T-helper 17 cell (primary cell): ENCODE measurements at places on chromosomes 5 and 9.
A peak's percentile ranks its signal among the peaks of the same experiment; 100 is the strongest.

DNA sequence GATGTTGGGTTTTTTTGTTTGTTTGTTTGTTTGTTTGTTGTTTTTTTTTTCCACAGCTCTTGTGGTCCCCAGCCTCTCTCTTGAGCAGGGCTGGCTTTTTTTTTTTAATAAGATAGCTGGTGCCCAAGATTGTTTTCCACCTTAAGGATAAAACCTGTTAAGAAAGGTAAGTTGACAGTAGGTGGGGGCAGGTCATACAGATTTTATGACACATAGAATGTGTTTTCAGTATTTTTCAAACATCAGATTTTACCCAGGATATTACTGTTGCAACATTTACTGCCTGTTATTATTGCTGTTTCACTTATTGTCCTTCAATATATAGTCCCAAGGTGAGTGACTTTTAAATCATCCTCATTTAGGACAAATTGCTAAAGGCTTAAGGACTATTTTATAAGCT, 3.9 kb upstream of the IL7R start:
- no peaks in the 10 kb centered on the region for H3K27me3 ChIP-seq
- peaks cover 7% of the 10 kb centered on the region for H3K36me3 ChIP-seq
- peak overlapping the region; percentile 98 for H3K4me3 ChIP-seq
- peak overlapping the region; percentile 99 for H3K27ac ChIP-seq

DNA sequence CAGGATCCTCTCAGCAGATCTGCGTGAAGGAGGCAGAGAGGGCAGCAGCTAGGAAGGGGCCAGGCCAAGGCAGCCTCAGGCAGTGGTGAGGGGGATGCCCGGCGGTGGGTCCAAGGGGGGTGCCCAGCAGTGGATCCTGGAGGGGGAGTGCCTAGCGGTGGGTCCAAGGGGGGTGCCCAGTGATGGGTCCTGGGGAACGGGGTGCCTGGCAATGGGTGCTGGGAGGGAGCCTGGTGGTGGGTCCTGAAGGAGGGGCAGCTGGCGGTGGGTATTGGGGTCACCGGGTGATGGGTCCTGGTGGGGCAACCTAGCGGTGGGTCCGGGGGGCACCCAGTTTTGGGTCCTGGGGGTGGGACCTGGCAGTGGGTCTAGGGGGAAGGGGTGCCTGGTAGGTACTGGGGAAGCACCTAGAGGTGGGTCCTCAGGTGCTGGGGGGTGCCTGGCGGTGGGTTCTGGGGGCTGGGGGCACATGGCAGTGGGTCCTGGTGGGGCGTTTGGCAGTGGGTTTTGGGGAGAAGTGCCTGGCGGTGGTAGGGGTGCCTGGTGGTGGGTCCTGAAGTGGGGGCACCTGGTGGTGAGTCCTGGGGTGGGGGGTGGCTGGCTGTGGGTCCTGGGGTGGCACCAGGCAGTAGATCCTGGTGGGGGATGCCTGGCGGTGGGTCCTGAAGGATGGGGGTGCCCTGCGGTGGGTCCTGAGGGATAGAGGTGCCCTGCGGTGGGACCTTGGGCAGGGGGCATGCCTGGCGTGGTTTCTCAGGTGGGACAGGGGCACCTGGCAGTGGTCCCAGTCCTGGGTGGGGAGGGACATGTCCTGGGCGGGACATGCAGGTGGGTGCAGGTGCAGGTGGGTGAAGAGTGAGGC, 1.9 kb downstream of the LRRC14B start:
- peaks cover 5% of the 10 kb centered on the region for H3K27me3 ChIP-seq
- no peak overlapping the region for H3K4me3 ChIP-seq
- no peaks in the 10 kb centered on the region for H3K36me3 ChIP-seq
- DNase-seq = no peak
- H3K4me1 ChIP-seq = peaks cover 9% of the 10 kb centered on the region
- H3K27ac ChIP-seq = no peak overlapping the region

DNA sequence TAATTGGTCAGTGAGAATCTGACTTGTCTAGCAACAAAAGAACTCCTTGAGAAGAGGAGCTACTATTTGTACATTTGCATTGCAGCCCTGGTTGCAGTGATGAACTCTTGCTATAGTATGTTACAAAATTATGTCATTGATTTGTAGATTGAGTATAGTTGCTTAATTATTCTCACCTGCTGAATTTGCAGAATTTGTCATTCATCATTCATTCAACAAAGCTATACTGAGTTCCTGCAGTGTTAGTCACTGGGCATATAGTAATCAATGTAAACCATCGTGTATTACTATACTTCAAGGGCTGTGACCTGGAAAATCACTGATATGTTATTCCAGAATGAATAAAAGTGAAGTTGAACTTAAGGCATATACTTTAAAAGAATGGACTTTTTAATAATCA, 50.1 kb downstream of the SLC1A3 start:
- no peaks in the 10 kb centered on the region for H3K36me3 ChIP-seq
- no peak overlapping the region for H3K27ac ChIP-seq
- no peak overlapping the region for H3K4me3 ChIP-seq
- H3K27me3 ChIP-seq = peaks cover 62% of the 10 kb centered on the region
- H3K4me1 ChIP-seq = peaks cover 2% of the 10 kb centered on the region

DNA sequence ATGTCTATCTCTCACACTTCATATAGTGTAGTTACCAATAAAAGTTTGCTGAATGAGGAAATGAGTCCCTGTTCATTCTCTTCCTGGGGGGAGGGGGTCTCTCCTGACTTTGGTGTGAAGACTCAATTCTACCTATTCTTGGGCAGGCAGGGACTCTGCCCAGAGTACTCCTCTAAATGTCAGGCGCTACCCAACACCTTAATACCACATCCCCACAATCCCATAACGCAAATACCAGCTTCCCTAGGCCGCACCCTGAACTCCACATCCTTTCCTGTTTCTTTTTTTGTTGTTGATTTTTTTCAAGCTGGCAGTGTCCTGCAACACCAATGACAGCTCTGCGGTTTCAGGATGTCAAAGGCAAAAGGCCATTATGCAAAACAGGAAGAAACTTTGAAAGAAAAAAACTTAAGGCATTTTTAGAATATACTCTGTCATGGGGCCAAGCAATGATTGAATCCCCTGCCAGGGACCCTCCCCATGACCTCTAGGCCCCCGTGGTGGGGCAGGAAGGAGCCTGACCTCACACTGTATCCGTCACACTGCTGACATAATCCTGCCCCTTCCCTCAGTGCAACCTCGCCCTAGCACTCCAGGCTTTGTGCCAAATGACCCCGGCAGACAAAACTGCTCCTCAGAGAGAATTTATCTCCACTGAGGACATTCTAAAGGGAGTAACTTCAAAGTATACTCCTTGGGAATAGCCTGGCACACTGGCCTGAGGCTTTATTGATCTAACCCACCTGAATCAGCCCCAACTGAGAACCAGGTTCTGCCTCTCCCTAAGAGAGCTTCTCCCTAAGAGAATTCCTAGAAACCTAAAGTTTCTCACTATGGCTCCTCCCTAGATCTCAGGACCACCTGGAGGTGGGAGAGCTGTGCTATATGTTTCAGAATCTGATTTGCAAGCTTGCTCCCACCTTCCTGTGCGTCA, 8.0 kb downstream of the B4GALT1 start:
- peak overlapping the region; percentile 99 for H3K27ac ChIP-seq
- no peaks in the 10 kb centered on the region for H3K36me3 ChIP-seq
- H3K4me1 ChIP-seq = peaks cover 75% of the 10 kb centered on the region
- no peaks in the 10 kb centered on the region for H3K27me3 ChIP-seq
- H3K4me3 ChIP-seq = peak overlapping the region; percentile 98
- no peak for DNase-seq

DNA sequence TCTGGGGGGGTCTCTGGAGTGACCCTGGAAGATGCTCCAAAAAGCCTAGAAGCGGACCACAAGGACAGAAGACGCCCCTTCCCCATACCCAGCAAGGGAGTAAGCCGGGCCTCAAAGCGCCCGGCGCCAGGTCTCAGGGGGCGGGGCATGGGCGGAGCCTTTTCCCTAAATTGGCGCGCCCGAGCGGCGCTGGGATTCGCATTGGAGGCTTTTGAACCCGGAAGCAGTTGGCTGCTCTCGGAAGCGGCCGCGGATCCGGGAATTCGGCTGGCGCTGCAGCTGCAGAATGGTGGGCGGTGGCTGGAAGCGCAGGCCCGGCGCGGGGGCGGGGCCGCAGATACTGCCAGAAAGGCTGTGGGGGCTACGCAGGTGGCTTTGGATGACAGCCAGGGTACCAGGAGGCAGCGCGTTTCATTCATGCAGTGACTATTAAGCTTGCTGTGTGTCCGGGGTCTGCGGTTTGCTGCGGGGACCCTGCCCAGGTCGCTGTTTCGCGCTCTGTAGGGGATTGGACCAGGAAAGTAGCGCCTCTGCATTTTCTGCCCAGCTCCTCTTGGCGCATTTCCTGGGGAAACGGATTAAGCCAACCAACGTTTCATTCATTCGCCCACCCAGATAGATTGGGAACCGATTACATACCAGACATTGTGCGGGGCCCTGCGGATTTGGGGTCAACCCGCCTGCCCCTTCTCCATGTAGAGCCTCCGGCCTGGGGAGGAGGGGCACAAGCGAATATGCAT, 83.0 kb upstream of the FREM1 start:
- peak overlapping the region; percentile 78 for H3K27ac ChIP-seq
- peak overlapping the region; percentile 84 for H3K4me3 ChIP-seq
- H3K36me3 ChIP-seq = no peaks in the 10 kb centered on the region

DNA sequence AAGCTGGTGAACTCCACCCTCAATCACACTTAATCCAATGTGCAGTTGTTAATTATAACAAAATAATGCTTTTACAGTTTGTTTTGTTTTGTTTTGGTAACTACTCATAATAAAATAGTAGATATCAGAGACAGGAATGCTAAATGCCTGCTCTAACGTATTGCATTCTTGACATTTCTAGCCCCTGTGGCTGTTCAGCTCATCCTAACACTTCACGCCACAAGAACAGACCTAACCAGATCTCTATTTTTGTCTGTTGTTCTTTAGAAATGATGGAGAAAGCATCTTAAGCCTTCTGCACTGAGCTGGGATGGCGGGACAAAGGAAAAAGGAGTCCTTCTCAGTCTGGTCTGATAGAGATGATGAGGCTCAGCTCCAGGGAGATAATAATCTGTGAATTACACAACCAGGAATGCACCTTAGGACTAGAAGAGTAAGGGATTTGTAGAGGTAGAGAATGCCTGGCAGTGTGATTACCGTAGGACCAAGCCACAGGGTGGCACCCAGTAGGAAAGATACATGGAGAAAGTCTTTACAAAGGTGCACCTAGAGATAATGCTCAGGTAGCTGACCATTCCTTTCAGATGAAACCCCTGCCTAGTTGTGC, 628.8 kb downstream of the PDE4D start:
- peaks cover 2% of the 10 kb centered on the region for H3K36me3 ChIP-seq
- H3K4me3 ChIP-seq = no peak overlapping the region
- no peaks in the 10 kb centered on the region for H3K4me1 ChIP-seq
- no peak for DNase-seq
- H3K27ac ChIP-seq = no peak overlapping the region

DNA sequence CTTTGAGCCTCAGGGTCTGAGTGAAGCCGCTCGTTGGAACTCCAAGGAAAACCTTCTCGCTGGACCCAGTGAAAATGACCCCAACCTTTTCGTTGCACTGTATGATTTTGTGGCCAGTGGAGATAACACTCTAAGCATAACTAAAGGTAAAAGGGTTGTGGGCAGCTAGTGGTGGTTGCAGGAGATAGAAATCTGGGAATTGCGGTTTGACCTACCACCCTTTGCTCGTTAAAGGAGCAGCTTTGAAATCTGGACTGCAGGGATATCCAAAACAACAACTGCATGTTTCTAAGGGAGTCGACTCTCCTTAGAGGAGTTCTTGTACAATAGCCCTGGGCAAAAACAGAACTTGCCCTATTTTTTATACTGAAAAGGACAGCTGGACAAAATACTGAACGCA, 19.0 kb downstream of the ABL1 start:
- no peaks in the 10 kb centered on the region for H3K27me3 ChIP-seq
- H3K36me3 ChIP-seq = peaks cover 3% of the 10 kb centered on the region
- no peak for DNase-seq
- peaks cover 6% of the 10 kb centered on the region for H3K4me1 ChIP-seq

- no peak overlapping the region for H3K27ac ChIP-seq
- DNase-seq = no peak
- H3K4me3 ChIP-seq = no peak overlapping the region
- no peaks in the 10 kb centered on the region for H3K4me1 ChIP-seq
- H3K36me3 ChIP-seq = no peaks in the 10 kb centered on the region
Observed at GRCh38 chr5:119948162-119948561, 318.8 kb downstream of the FAM170A start.

- no peak overlapping the region for H3K27ac ChIP-seq
- no peaks in the 10 kb centered on the region for H3K27me3 ChIP-seq
- no peaks in the 10 kb centered on the region for H3K36me3 ChIP-seq
- no peak for DNase-seq
Observed at GRCh38 chr9:107018861-107019545, 156.0 kb downstream of the ZNF462 start.

GRCh38 chr5:40778133-40778532, 20.0 kb downstream of the PRKAA1 start:
- DNase-seq = no peak
- H3K27ac ChIP-seq = no peak overlapping the region
- H3K36me3 ChIP-seq = peaks cover 10% of the 10 kb centered on the region
- no peaks in the 10 kb centered on the region for H3K27me3 ChIP-seq

DNA sequence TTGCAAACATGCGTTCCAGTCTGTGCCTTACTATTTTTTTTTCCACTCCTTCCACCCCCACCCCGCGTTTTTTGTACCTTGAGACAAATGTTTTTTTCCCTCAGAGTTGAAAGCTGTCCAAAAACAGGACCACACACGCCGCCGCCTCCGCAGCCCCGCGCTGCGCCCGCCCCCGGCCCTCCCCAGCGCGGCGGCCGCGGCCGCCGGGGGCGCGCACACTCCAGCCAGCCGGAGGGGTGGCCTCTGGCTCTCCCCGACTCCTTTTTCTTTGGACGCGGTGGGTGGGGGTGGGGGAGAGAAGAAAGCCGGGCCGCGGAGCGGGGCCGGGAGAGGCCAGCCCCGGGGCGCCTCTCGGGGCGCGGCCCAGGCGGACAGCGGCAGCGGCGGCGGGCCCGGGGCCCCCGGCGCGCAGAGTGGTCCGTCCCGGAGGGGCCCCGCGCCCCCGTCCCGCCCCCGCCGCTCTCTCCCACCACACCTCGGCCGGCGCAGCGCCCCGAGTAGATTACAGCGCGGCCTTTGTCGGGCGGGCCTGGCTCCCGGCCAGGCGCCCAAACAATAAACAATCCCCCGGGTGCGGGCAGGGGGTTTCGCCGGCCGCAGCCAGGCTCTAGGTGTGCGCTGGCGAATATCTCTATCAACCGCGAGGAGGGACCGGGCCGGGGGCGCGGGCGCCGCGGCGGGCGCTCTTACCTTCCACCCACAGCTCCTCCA, 10.9 kb downstream of the PTCH1 start:
- peak overlapping the region; percentile 98 for H3K4me3 ChIP-seq
- peaks cover 36% of the 10 kb centered on the region for H3K27me3 ChIP-seq
- H3K27ac ChIP-seq = peak overlapping the region; percentile 72
- peaks cover 45% of the 10 kb centered on the region for H3K4me1 ChIP-seq
- DNase-seq = peak; percentile 15
